ENCODE measurements at places on chromosomes 1 and 21.

DNA sequence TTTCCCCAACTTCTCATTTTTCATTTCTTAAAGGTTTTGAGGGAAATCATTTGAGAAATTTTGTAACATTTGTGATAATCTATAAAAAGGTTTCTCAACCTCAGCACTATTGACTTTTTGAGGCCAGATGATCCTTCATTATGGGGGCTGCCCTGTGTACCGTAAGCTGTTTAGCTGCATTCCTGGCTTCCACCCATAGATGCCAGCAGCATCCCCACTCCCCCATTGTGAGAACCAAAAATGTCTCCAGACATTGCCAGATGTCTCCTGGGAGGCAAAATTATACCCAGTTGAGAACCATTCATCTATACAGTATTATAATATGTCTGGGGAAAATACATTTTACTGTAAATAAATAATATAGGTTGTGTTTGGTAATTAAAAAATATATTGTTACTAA is 146.0 kb downstream of the PBX1 start:
- no peak for DNase-seq

GRCh38 chr1:209890641-209891330 is 47.2 kb upstream of the SYT14 start:
- no peak for DNase-seq

DNA sequence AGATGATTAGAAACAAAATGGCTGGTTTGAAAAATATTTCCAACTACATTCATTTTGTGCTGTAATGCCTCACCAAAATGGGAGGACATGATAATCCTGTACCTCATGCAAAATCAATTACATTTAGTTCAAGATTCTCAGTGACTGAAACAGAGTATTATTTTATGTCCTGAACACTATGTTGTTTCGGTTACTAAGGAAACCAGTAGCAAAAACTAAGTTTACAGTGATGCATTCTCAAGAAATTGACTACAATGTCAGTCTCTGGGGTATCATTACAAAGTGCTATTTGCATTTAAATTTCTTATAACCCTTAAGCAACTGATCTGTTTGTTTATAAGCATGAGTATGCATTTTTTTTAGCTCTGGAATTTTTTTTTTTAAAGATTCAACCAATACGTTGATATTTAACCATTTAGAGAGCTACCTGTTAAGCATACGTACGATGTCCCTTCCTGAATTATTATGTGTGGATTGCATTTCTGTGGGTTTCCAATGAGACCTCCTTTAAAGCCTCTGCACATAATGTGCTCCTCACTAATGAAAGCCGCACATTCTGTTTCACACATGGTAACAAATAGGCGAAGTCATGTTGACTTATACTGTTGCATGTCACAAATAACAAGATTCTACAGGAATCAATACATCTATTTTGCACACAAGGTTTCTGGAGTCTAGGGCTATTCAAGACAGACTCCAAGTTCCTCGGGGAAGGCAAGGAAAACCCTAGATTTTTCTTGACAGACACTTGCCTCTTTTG is 1035.7 kb downstream of the ADGRL2 start:
- no peak for DNase-seq

DNA sequence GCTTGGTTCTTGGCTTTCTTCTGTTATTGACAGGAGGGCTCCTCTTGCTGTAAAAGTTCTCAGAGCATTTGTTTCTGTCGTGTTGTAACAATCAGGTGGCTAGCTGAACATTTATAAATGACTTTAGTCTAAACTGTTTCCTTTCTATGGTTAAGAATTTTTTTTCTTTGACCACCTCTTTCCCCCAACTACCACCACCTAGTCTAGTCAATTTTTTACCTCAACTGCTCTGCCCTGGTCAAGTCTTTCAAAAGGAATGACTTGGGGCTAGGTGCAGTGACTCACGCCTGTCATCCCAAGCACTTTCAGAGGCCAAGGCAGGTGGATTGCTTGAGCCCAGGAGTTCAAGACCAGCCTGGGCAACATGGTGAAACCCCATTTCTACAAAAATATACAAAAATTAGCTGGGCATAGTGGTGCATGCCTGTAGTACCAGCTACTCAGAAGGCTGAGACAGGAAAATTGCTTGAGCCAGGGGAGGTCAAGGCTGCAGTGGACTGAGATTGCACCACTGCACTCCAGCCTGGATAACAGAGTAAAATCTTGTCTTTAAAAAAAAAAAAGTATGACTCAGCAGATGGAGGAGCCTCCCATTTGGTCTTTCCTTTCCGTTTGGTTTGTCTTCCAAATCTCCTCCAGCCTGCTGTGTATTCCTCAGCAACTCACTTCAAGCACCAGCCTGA is 40.7 kb downstream of the MAP3K21 start:
- DNase-seq, result no peak

DNA sequence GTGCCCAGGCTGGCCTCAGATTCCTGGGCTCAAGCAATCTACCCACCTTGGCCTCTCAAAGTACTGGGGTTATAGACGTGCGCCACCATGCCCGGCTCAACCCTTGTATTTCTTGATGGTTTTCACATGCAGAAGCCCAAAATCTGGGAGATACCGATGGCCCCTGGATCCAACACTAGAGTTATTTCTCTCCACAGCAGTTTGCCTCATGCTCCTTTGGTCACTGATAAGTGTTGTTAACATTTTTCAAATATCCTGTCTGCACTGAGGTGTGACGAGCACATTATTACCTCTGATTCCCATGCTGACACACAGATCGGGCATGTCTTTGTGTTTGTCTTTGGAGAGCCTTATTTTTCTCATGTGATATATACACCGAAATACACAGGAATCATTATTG is 107.0 kb downstream of the KIF26B start:
- DNase-seq, result no peak

DNA sequence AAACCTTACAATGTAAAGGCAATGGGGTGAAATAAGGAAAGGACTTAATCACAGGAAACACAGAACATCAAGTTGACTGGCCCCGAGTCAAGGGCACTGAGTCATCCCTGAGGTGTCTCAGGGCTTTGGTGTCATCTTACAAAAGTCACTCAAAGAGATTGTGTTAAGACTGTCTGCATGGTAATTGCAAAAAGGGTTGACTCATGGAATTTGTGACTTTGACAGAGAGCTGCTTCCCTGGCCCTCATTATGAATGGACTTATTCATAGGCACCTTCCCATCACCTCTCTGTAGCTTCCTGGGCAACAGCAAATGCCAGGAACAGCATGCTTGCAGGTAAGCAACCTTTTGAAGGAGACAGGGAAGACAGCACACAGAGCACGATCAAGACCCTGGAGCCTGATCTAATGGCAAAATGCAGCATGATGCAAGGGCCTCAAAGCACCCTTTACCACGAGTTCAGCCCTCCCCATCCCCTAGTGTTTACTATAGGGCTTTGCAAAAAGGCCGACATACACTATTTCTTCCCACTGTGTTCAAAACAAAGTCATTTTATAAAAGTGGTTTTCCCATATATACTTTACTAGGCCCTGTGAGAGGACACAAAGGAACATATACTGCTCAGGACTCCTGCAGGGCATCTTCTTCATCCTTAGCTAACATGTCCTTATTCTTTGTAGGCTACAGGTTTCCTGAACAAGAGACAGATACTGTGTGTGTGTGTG is 17.1 kb downstream of the ZP4 start:
- no peak for DNase-seq

GRCh38 chr21:10521091-10521598 is at the start of gene TPTE:
Gene TPTE, plus strand, starts transcription at chr21:10521583. Its CDS starts 17,141 bp downstream, at chr21:10538724.
- DNase-seq, result no peak

DNA sequence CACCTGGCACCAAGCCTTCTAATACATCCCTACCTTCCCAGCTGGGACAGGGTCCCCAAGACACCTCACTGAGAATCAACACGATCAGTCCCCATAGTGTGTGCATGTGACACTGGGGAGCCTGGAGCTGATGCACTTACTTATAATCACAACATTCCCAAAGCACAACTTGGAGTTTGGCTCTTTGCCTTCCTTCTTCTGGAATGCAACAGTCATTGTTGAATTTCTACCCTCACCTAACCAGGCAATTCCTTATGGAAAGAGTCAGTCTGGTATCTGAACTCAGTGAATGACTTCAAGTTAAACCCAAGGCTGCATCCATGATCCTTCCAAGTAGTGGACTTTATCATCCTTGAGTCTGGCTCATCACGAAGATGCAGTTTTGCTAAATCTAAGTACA is 86.1 kb downstream of the DSCAM start:
- DNase-seq, result no peak

All from activated CD8-positive, alpha-beta memory T cell treated with anti-CD3 and anti-CD28 coated beads for 1 hour (primary cell).